ENCODE measurements at places on chromosomes 5 and 9.

GRCh38 chr9:99345942-99346341, 123.9 kb downstream of the SEC61B start:
- DNase-seq: no peak

GRCh38 chr9:115794921-115795475, 358.6 kb upstream of the PAPPA start:
- no peak for DNase-seq

DNA sequence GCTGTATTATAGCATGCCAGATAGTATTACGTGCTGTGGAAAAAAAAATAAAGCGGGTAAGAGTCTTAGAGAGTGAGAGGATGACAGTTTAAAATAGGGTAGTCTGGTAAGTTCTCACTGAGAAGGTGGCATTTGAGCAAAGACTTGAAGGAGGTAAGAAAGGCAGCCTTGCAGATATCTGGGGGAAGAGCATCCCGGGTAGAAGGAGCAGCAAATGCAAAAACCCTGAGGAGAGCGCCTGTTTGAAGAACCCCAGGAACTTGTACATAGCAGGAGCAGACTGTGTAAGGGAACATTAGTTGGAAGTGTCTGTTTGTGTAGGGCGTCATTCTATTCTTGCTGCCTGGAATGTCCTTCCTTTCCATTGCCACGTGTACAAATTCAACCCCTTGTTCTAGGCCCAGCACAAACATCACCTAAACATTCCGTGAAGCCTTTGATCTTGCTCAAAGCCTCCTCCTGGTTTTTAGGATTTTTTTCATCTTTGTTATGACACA, 2.6 kb downstream of the AP3S1 start:
- DNase-seq: no peak

DNA sequence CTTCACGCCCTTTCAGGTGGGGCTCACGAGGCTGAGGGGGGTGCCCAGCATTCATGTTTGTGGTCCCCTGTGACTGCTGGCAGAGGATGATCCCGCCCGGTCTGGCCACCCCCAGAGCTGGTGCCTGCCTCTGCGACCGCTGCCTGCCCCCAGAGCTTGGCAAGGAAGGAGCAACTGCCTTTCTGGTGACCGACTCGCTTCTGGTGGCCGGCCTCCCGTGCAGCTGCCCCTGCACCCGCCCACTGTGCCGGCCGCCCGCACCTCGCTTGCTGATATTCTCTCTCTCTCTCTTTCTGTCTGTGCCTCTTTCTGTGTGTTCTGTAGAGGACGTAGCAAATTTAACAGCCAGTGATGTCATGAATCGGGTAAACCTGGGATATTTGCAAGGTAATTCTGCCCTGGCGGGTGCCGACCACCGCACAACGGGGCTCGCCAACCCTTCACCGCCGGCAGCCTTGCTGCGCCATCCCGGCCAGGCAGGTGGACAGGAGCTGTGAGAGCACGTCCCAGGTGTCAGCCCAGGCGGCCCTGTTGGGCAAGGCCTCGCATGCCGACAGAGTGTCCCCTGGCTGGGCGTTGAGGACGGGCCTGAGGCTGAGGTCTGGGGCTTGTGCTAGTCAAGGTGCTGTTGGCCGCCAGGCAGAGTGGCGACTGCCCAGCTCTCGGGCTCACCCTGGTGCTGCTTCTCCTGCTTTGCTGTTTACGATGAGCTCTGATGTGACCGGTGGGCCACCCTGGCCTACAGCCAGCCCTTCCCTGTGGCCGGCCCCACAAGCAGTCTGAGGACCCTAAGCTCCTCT, 86.0 kb downstream of the KCNT1 start:
- DNase-seq: no peak

- no peak for DNase-seq
These were observed 361.6 kb upstream of the RIOK2 start for GRCh38 chr5:97544678-97545077.

DNA sequence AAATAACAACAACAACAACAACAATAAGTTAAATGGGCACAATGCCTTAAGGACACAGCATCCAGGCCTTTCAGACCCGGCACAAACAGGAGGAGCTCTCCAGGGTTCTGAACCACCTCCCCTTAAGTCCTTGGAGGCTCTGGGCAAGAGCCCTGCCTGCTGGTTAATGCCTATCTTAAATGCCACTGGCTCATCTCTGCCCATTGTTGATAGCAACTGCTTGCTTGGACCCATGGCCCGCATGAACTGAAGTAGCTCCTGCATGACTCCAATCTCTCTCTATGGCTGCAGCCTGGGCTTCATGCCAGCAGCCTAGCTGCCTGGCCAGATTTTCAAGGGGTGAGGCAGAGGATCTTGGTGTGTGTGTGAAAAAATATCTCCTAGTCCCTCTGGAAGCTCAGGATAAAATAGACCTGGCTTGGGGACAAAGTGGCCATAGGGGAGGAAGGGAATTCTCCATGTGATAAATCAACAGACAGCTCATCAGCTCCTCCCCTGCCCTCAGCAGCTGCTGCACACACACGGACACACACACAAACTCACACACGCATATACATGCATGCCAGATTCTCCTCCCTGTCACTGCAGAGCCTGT, 27.4 kb downstream of the FAM219A start:
- DNase-seq: peak; percentile 30

- DNase-seq: no peak
These were observed 43.3 kb downstream of the PRDM6 start for GRCh38 chr5:123132316-123132715.

DNA sequence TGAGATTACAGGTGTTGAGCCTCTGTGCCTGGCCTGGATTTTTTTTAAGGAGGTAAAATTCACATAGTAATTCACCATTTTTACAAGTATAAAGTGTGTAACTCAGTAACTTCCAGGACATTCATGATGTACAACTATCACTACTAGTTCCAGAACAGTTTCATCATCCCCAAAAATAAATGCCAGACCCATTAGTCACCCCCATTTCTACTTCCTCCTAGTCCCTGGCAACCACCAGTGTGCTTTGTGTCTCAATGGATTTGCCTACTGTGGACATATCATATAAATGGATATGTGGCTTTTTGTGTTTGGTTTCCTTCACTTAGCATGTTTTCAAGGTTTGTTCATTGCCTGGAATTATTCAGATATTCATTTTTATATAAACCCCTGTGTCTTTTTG, 72.5 kb upstream of the PANK3 start:
- no peak for DNase-seq

DNA sequence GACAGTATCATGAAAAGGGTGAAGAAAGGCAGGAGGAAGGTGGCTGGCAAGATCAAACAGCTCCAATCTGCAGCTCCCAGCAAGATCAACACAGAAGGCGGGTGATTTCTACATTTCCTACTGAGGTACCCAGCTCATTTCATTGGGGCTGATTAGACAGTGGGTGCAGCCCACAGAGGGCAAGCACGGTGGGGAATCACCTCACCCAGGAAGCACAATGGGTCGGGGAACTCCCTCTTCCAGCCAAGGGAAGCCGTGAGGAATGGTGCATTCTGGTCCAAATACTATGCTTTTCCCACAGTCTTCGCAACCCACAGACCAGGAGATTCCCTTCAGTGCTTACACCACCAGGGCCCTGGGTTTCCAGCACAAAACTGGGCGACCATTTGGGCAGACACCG, 66.8 kb downstream of the CAMSAP1 start:
- DNase-seq: no peak

DNA sequence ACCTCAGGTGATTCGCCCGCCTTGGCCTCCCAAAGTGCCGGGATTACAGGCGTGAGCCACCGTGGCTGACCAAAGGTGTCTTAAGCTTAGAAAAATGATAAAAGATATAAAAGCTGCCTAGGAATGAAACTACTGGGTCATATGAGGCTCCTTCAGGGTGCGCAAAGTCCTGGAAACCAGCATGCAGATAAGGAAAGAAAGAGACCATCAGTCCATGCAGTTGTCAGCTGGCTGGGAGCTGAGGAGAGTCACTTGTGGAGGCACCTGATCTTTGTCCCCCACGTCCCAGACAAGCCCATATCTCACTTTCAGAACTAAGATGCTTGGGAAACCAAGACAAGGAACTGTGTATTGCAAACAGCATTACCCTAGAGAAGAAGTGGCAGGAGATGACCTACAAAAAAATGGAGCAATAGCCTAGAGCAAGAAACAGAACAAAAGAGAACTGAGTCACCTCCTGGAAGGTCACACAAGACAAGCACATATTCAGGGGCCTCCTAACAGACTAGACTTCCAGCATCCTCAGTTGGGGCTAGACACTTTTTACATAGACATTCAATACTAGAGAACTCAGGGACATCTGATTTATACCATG, 2.8 kb upstream of the CCDC125 start:
- DNase-seq: no peak

GRCh38 chr9:133405508-133406438, 12.0 kb downstream of the REXO4 start:
- no peak for DNase-seq

GRCh38 chr9:133154097-133154989, 9.4 kb downstream of the GBGT1 start:
- peak; percentile 47 for DNase-seq

DNA sequence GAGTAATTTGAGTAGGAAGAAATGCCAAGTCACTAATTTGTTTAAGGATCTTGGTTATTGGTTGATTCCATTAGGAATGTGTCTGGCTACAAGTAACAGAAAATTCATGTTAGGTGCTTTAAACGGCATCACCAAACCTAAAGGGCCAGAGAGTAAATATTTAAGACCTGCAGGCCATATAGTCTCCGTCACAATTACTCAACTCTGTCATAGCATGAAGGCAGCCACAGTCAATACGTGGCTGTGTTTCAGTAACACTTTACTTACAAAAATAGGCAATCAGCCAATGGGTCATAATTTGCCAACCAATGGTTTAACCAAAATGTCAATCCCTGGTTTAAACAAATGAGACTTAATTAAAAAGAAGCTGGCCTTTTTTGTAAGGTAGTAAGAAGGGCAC, 98.5 kb downstream of the ARL15 start:
- DNase-seq: no peak

DNA sequence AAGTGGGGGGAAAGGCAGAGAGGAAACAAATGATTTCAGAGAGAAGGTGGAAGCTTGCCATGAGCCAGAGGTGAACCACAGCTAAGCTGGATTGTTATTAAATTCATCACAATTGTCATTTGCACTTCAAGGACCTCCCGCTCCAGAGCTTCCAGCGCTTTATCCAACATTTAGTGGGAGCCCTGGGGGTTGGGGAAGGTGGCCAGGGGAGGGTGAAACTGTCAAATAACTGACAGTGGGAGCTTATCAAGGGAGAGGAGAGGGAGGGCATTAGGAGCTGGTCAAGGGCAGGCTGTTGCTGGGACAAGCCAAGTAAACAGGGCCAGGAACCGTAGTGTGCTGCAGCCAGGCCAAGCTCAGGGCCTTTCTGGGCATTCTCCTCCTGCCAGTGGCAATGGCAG, 71.5 kb downstream of the SIL1 start:
- no peak for DNase-seq

- DNase-seq: no peak
These were observed 240.6 kb downstream of the TRIM32 start for GRCh38 chr9:116927726-116928125.

GRCh38 chr9:70049236-70049635, 5.6 kb downstream of the MAMDC2 start:
- no peak for DNase-seq

GRCh38 chr9:101478906-101479305, 43.3 kb upstream of the ALDOB start:
- no peak for DNase-seq

- DNase-seq: peak; percentile 50
These were observed 21.1 kb downstream of the VCP start for GRCh38 chr9:35051069-35051967.

DNA sequence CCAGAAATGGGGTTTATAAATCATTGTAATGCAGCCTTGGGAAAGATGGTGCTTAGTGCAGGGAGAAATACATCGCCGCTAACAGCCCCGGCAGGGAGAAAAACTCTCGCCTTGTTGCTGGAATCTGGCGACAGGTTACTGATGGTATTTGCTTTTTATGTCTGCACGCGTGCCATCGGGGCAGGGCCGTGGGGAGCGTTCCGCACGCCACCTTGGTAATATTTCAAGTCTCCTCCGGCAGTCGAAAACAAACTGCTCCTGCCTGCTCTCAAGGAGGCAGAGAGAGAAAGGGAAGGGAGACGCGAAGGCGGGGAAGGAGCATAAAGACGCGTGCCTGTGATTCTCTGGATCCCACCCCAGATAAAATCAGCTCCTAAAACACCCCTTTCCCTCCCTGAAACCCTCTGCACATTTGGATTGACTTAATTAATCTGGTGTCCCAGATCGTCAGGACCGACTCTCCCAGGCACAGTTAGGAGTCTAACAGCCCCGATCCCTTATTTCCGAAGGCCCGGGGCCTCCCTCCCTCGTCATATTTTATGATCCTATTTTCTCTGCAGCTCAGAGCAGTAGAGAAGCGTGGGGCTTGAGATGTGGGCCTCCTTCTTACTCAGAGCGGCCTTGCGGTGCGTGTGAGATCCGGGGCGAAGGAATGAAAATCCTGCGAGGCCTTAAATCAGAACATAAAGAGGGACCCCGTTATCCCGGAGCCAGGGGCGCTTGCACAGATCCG, 47.7 kb downstream of the CFAP77 start:
- DNase-seq: no peak

- DNase-seq: peak; percentile 1
These were observed 247.4 kb downstream of the PRELID2 start for GRCh38 chr5:145587710-145588109.

GRCh38 chr5:41966401-41967105, 41.5 kb downstream of the FBXO4 start:
- no peak for DNase-seq

DNA sequence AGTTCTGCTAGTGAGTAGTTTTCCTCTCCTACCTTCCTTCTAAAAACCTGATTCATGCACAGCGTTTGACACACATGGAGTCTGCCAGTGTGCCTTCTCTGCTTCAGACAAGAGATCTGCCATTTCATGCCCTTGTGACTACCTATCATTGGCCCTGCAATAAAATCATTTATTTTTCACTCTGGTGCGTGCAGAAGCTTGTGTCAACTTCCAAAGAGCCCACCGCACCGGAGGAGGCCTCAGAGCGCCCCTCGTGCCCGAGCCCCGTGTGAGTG, 13.7 kb downstream of the HNRNPH1 start:
- DNase-seq: no peak

DNA sequence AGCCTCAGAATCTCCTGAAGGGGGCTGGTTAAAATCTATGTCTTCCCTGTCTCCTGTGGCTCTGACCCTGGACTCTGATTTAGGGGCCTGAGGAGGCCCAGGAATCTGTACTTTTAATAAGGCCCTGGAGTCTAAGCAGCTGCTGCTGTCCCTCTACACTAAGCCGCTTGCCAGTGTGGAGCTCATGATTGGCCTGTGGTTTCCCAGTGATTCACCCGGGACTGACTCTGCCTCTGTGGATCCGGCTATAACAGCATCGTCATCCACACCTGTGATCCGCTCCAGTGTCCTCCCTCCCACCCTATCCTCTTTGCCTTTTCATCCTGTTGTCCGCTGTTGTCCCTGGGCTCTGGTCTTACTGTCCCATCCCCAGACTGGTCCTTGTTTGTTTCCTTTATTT, 3.7 kb downstream of the SLC31A2 start:
- no peak for DNase-seq

DNA sequence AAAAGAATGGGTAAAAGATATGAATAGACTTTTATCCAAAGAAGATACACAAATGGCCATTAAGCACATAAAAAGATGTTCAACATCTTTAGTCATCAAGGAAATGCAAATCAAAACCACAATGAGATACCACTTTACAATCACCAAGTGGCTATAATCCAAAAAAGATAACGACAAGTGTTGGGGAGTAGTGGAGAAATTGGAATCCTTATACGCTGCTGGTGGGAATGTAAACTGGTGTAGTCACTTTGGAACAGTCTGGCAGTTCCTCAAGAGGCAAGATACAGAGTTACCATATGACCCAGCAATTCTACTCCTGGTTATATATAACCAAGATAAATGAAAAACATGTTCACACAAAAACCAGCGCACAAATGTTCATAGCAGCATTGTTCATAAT, 234.9 kb downstream of the SPATA31D1 start:
- DNase-seq: no peak

- DNase-seq: no peak
These were observed 13.0 kb upstream of the GFI1B start for GRCh38 chr9:132965478-132965877.

Data from K562 (cell line).